Activated T-cell treated with anti-CD3 and anti-CD28 coated beads, Interleukin-2, amount 50 U/mL, for 48 hours (primary cell): ENCODE measurements at places on chromosomes 7 and 10.

DNA sequence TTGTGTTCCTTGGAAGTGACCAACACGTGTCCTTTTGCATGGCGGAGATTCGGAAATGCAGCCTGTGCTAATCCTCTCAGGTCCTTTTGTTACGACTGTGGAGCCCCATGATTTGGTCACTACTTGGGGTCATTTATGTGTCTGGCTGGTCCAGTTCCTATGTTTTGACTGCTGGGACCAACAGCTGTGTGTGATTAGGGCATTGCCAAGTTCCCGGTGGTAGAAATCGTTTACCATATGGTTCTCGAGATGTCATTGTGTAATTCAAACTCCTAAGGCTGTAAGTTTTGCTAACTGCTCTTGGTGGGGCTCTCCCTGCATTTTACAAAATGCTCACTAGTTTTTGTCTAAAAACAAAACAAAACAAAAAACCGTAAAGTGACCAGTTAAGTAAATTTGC lies 62.0 kb downstream of the CCNY start:
- DNase-seq: no peak

DNA sequence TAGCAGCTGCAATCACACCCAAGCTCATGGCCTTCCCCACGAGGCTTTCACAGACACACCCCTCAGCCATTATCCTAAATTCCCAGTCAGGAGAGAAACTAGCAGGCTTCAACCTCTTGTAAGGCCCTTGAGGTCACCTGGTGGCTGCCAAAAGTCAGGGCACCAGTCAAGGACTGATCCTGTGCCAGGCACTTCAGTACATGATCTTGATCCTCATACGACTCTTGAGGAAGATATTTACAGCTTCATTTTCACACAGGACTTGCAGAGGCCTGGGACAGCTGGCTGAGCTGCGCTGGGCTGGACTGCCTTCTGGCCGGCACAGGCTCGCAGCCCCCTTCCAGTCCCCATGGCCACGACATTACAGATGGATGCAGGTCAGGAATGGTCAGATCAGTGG lies 8.8 kb downstream of the PDAP1 start:
- no peak for DNase-seq

DNA sequence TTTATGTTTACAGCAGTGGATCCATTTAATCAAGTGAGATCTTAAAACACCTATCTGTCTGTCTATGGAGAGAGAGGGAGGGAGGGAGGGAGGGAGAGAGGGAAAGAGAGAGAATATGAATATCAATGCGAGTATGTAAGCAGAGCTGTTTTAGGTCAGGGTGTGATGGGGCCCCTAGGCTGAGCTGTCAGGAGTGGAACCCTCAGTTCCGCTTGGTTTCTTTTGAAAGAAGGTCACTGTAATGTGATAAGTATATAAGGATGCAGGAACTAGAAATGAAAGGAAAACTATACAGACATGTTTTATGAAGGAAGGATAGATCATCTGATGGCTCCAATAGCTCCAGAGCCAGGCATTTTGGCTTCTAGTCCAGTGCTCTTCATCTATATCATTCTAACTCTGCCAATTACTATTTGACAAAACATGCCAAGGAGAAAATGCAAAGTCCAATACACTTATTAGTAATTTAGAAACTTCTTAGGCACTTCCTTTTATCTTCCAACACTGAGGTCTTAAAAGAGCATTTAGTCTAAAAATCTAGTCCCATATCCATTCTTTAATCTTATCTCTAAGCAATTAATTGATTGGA lies 70.3 kb downstream of the NRCAM start:
- no peak for DNase-seq

DNA sequence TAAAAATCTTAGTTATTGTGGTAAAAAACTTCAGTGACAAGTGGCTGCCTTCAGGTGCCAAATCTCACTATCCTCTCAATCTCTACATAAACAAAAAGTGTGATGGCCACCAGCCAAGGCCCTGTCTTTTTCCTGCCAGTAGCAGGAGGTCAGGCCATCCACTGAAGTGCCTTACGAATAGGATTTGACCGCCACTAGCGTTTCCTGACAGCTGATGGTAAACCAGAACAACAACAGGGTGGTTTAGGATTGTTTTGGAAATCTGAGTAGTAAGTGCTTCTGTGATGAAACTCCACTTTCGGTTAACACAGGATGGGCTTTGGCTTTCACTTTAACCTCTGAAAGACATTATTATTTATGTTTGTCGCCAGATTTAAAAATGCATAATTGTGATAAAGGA lies 55.7 kb upstream of the OGDHL start:
- no peak for DNase-seq

- DNase-seq: no peak
Measured at GRCh38 chr7:69739931-69740431, 141.7 kb downstream of the AUTS2 start.

DNA sequence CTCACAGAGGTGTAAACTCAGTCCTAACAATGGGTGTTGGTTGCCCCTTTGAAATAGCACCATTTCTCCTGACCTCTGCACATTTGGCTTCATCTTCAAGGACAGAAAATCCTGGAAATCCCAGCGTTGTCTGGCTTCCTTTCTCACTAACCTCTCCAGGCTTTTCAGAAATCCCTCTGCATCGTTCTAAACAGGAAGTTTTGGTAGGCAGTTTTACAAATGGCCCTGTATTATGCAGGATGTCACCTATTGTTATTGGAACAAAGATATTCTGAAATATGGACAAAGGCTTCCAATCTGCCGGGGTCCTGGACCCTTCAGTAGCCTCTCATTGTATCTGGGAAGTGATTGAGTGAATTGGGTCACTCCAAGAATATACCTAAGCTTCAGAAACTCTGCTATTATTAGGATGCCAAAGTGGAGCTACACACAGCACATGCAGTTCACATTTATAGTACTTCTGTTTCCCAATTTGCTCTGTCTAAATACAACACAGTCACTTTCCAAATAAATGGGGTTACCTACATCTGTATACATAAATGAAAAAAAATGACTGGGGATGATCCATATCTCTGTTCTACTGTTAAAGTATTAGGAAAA lies 134.8 kb upstream of the KLF6 start:
- no peak for DNase-seq

GRCh38 chr7:54111814-54112511 lies 430.2 kb upstream of the VSTM2A start:
- no peak for DNase-seq

DNA sequence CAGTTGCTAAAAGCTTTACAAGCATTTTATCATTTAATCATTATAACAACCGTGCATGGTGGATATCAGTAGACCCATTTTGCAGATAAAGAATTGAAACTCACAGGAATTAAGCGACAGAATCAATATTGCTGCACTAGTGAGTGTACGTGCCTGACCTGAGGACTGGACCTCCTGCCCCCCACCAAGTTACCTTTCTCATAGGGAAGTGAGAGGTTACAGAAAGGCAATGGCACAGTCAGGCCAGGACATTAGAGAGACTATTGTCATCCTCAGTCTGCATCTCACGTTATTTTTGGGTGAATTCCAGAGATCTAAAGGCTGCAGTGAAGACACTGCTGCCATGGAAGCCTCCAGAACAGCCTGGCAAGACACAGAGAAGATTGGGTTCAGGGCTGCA lies 80.9 kb downstream of the WDFY4 start:
- no peak for DNase-seq

DNA sequence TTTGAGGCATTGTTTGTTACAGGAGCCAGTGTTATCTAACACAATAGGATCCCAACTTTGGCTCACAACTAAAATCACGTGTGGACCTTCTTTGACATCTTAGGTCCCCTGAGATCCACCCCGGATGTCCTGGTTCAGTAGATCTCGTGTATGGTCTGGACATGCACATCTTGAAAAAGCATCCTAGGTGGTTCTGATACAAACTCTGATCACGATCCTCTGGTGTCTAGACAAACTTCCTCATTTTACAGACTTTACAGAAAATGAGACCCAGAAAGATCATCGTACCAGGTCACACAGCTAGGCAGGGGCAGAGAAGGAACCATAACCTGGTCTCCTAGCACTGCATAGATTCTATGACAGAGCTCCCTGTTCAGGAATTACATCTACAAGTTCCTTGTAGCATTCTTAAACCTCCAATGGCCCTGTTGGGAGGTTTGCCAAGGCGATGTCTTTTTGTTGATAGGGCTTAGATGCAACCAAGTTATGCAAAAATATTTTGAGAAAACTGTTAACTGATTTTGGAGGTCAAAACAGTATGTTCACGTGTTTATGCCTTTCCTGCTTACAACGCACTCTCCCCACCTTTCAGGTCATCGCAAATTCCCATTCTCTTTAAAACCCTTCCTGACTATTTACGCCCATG lies 30.8 kb upstream of the CHST15 start:
- DNase-seq: no peak

DNA sequence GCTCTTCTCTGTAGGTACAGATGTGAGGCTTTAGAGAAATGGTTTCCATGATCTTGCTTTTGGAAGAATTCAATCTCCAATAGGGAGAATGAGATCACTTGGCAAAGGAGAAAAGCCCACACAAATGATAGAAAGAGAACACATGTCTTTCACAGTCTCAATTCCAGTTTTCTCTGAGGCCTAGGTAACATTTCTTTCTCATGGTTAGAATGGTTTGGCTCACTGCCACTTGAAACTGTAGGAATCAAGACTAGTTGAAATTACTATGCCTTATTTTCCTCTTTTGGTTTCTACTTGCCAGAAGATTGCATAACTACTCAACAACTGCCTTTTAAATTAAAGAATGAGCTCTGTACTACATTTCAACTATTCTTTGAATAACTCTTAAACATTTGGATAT lies 276.5 kb upstream of the TEX47 start:
- DNase-seq: no peak
